ENCODE measurements at places on chromosomes 13 and 19. TPM values are rescaled to one million over a fixed set of nuclear protein-coding genes. Genes with fewer than 3 reads are reported as not detected.
A peak's percentile ranks its signal among the peaks of the same experiment; 100 is the strongest.

DNA sequence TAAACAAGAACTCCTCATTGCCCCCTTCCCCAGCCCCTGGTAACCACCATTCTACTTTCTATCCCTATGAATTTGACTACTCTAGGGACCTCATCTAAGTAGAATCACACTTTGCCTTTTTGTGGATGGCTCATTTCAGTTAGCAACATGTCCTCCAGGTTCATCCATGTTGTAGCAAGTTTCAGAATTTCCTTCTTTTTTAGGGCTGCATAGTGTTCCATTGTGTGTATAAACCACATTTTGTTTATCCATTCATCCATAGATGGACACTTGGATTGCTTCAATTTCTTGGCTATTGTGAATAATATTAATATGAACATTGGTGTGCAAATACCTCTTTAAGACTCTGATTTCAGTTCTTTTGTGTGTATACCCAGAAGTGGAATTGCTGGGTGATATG, 4.8 kb upstream of the DHRS12 start:
- no peak for DNase-seq

The MIR17HG gene
- total RNA-seq, result 4.7 TPM

The PNPLA6 gene
- total RNA-seq, result 28.1 TPM

The MBD3L3 gene
- not detected for total RNA-seq

- no peak for DNase-seq
Measured at GRCh38 chr13:99981735-99982035, at the start of gene ZIC2. Gene ZIC2, plus strand, starts transcription at chr13:99981784. Its CDS starts 281 bp downstream, at chr13:99982065.

DNA sequence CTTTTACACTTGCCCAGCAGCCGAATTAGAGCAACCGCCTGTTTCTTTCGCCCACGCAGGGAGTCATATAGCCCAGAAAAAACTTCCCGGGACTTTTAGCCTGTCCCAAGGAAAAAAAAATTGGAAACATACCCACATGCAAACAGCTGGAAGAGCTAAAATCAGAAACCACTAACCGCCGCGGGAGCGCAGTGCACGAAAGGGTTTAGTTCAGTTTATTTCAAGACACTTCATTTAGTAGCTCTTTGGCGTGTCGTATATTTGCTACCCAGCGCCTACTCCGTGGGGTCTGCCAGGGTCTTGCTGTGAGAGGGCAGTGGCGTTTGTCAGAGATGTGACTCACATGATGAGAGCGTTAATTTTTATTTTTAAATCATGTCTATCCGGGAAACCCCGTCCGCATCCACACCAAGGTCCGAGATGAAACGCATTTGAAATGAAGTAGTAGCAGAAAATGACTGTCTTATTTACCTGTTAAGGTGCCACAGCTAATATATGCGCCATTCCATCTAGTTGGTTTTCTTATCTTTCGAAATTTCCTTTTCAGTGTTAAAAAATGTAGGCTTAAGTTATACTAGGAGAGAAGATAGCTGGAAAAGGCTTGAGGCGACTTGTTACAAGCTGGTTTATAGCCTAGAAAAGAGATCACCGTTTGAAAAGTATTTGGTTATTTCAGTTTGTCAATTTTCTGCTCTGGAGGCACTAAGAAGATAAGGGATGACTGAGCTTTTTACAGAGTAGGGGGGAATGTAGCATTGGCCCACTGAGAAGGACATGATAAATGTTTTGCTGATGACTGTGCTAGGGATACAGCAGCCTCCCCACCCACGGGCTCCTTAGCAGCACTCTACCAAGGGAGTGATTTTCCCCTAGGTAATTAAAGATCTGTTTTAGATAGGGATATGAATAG, 1.7 kb downstream of the KLF5 start:
- DNase-seq, result peak; percentile 19

The PCDH9 gene
- 2.9 TPM for total RNA-seq

- DNase-seq, result no peak
Measured at GRCh38 chr13:109160357-109160756, 530.9 kb downstream of the MYO16 start.

The ZNF541 gene
- not detected for total RNA-seq

DNA sequence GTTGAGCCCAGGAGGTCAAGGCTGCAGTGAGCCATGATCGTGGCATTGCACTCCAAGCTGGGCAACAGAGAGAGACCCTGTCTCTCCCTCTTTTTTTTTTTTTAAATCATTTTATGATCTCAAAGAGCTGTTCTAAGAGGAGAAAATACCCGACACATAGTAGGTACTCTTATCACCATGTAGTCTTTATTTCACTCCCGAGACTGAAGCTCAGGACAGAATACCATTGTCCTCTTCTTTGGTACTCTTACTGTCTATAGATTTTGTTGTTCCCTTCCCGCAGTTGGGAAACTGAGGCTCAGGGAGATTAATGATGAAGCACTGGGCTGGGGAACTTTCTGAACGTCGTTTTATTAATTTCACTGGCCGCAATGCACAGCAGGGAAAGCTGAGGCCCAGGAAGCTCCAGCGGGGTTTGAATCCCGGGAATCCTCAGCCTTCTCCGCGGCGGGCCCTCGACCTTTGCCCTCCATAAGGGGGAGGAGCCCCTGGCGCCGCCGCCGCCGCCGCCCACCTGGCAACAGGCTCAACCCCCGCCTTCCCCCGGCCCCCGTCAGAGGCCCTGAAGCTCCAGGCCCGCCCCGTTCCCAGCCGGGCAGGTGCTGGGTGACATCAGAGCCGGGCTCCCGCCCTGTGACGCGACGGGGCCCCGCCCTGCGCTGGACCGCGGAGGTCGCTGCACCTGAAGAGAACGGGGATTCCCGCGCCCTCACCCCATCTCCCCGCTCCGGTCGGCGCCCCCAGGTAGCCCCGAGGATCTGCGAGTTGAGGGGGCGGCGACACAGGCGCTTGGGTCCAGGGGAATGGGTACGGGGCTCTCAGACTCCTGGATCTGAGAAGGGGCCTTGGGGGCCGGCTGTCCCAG, 1.6 kb downstream of the MYH14 start:
- DNase-seq, result no peak

The NALCN gene
- total RNA-seq, result under 0.01 TPM

DNA sequence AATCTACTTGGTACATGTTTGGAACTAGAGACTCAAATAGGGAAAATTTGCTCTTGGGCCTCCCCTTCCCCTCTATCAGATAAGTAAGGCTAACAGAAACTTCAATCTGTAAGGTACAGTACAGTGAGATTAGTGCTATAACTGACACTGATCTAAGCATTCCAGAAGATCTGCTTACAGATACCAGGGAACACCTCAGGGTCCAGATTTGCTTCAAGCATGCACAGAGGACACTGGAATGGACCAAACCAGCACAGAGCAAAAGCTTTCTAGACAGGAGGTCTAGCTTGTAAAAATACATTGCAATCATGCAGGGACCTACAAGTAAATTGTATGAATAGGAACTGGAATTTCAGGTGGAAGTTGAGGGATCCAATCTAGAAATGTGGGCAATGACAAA, 16.4 kb downstream of the DIAPH3 start:
- no peak for DNase-seq

The ZNF845 gene
- 12.0 TPM for total RNA-seq

DNA sequence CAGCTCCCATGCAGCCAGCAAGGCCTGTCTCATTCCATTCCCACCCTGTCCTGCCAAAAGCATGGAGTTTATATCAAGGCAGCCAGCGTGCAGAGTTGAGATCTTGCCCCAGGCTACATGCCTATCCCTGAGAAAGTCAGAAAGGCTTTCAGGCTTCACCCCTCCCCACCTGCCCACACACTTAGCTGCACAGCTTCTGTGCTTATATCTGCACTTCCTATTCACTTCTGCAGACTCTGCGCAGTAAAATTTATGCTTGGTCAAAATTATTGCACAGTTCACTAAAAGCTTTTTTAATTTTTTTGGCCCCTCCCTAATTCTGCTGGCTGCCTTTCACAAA, 12.5 kb upstream of the ZNF675 start:
- DNase-seq, result no peak

All from uterus (tissue), 4 donors.